ENCODE measurements at places on chromosomes 3 and 15. TPM values are rescaled to one million over a fixed set of nuclear protein-coding genes. Genes with fewer than 3 reads are reported as not detected.

GRCh38 chr15:76840830-76841460 lies 64.2 kb downstream of the SCAPER start:
- no peak overlapping the region for H3K27ac ChIP-seq
- no peak overlapping the region for H3K4me3 ChIP-seq
- H3K4me1 ChIP-seq: no peaks in the 10 kb centered on the region
- H3K27me3 ChIP-seq: no peaks in the 10 kb centered on the region

The STAB1 gene
- 39.2 TPM for total RNA-seq

DNA sequence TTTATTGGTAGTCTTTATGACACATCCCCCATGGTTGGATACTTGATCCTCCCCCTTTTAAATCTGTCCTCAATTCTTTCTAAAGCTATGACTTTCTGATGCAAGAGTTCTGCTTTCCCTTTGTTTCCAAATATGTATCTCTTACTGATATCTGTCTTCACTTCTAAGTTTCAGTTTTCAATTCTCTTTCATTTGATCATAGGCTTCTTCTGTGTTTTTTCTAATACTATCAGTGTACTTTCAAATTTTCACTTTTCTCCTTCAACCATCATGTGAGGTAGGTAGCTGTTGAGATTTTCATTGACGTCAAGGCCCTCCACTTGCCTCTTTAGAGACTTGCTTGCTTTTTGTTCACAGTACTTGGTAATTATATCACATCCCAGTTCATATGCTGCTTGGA lies 436.5 kb downstream of the CNTN4 start:
- H3K27ac ChIP-seq: no peak overlapping the region
- no peaks in the 10 kb centered on the region for H3K4me1 ChIP-seq
- no peak for DNase-seq

- DNase-seq: no peak
- H3K27ac ChIP-seq: no peak overlapping the region
- no peak overlapping the region for H3K4me3 ChIP-seq
- no peaks in the 10 kb centered on the region for H3K36me3 ChIP-seq
- H3K27me3 ChIP-seq: no peaks in the 10 kb centered on the region
These were observed 514.5 kb upstream of the DPPA4 start for GRCh38 chr3:109851854-109852253.

DNA sequence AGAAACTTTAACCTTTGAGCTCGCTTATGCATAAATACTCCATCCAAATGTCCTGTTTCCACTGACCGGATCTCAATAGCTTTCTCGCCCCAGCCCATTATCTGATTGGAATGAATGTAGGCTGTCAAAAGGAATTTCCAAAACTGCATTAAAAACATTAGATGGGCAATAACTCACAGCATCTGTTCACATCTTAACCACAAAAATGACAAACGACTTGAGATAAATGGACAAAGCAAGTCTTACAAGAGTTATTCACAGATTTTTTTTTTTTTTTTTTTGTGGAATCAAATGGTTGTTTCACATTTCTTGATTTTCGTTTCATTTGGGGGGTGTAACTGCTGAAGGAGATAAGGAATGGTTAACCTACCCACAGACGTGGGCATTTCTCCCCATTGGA lies 39.7 kb upstream of the SLC2A2 start:
- no peak overlapping the region for H3K4me3 ChIP-seq
- peaks cover 73% of the 10 kb centered on the region for H3K36me3 ChIP-seq
- no peaks in the 10 kb centered on the region for H3K4me1 ChIP-seq
- no peaks in the 10 kb centered on the region for H3K27me3 ChIP-seq

DNA sequence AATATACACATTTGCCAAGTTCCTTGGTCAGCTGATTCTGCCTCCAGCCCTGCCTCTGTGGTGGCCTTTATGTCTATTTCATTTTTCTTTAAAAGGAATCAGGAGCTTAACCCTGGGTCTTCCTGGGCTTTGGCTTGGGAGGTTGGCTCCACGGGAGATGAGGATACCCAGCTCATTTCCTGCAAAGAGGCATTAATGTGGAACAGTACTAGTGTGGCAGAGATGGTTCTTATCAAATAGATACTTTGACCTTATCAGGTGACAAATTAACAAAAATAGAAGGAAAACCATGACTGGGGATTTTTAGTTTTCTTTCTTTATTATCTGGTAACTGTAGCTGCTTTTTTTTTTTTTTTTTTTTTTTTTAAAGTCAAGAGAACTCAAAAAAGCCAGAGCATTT lies 42.8 kb downstream of the BBS4 start:
- peaks cover 77% of the 10 kb centered on the region for H3K36me3 ChIP-seq
- no peaks in the 10 kb centered on the region for H3K4me1 ChIP-seq
- DNase-seq: no peak
- no peak overlapping the region for H3K4me3 ChIP-seq

- H3K4me3 ChIP-seq: no peak overlapping the region
- H3K27me3 ChIP-seq: peaks cover 2% of the 10 kb centered on the region
- no peak for DNase-seq
- H3K36me3 ChIP-seq: no peaks in the 10 kb centered on the region
- H3K27ac ChIP-seq: no peak overlapping the region
- H3K4me1 ChIP-seq: no peaks in the 10 kb centered on the region
These were observed 222.6 kb downstream of the MECOM start for GRCh38 chr3:169440926-169441325.

- no peak overlapping the region for H3K27ac ChIP-seq
- DNase-seq: no peak
- no peak overlapping the region for H3K4me3 ChIP-seq
These were observed 80.2 kb downstream of the ADAMTS17 start for GRCh38 chr15:100261302-100262240.

The NLGN1 gene
- 0.94 TPM for total RNA-seq

DNA sequence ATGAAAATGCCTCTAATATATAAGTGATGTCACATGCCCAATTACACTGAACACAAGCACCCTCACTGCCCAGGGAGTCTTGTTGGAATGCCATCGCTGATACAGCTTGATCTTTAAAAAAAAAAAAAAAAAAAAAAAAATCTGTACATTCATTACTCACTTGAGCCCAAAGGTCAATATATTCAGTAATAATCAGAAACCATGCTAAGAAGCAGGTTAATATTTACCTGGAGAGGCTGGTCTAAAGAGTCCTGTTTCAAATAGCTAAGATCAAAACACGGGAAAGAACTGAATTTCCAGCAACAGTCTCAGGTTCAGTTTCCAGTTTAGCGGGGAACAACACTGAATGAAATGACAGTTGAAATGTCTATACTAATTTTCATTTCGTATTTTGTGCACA lies 109.9 kb downstream of the UACA start:
- no peak overlapping the region for H3K27ac ChIP-seq
- H3K4me1 ChIP-seq: no peaks in the 10 kb centered on the region
- no peak overlapping the region for H3K4me3 ChIP-seq
- no peaks in the 10 kb centered on the region for H3K27me3 ChIP-seq
- DNase-seq: no peak
- peaks cover 58% of the 10 kb centered on the region for H3K36me3 ChIP-seq

DNA sequence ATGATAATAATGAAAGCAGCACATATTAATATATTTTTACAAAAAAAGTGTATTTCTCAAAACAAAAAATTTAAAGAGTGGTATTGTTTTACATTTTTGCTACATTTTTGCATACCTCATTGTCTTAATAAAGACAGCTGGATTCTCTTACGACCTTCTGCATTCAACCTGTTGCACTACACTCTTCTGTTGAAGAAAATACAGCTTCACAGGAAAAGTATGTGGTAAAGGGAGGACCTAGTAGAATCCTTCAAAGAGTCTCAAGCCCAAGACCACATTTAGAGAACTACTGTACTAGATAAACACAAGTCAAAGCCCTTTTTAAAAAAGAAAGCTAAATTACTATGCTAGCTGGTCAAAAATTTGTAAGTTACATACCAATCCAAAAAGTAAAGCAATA lies 7.9 kb downstream of the ZNF280D start:
- no peak for DNase-seq
- H3K27ac ChIP-seq: no peak overlapping the region
- peaks cover 34% of the 10 kb centered on the region for H3K4me1 ChIP-seq

The ZIC1 gene
- 3.5 TPM for total RNA-seq

DNA sequence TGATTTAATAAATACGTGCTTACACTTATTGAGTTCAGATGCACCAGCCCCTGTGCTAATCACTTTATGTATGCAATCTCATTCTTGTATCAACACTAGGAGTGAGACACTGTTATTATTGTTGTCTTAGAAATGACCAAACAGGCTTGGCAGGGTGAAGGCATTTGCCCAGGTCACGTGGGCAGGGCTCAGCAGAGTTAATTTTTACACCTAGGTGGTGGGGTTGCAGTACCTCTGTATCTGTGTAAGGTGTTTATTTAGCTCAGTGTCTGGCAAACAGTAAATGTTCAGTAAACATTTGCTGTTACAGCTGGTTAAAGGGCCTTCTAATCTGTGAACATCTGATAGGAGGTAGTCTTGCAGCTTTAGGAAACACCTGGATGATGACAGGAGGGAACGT lies 200.0 kb downstream of the CACNA2D3 start:
- no peak for DNase-seq
- no peak overlapping the region for H3K4me3 ChIP-seq
- no peaks in the 10 kb centered on the region for H3K4me1 ChIP-seq
- H3K36me3 ChIP-seq: no peaks in the 10 kb centered on the region
- no peaks in the 10 kb centered on the region for H3K27me3 ChIP-seq
- no peak overlapping the region for H3K27ac ChIP-seq

- no peaks in the 10 kb centered on the region for H3K36me3 ChIP-seq
- no peaks in the 10 kb centered on the region for H3K27me3 ChIP-seq
- no peaks in the 10 kb centered on the region for H3K4me1 ChIP-seq
- DNase-seq: no peak
These were observed 57.1 kb upstream of the SSR3 start for GRCh38 chr3:156611870-156612494.

GRCh38 chr3:50264964-50265485 lies 3.9 kb upstream of the SEMA3B start:
- no peaks in the 10 kb centered on the region for H3K27me3 ChIP-seq
- no peaks in the 10 kb centered on the region for H3K36me3 ChIP-seq
- no peak overlapping the region for H3K4me3 ChIP-seq
- H3K4me1 ChIP-seq: peaks cover 50% of the 10 kb centered on the region
- no peak for DNase-seq

The ADIPOQ gene
- total RNA-seq: 0.97 TPM

The GPR160 gene
- total RNA-seq: 0.42 TPM

The SI gene
- total RNA-seq: not detected

GRCh38 chr15:83848315-83849050 lies 194.6 kb downstream of the ADAMTSL3 start:
- no peaks in the 10 kb centered on the region for H3K36me3 ChIP-seq
- peak overlapping the region; percentile 42 for H3K27ac ChIP-seq
- no peaks in the 10 kb centered on the region for H3K4me1 ChIP-seq
- DNase-seq: no peak
- H3K27me3 ChIP-seq: no peaks in the 10 kb centered on the region

DNA sequence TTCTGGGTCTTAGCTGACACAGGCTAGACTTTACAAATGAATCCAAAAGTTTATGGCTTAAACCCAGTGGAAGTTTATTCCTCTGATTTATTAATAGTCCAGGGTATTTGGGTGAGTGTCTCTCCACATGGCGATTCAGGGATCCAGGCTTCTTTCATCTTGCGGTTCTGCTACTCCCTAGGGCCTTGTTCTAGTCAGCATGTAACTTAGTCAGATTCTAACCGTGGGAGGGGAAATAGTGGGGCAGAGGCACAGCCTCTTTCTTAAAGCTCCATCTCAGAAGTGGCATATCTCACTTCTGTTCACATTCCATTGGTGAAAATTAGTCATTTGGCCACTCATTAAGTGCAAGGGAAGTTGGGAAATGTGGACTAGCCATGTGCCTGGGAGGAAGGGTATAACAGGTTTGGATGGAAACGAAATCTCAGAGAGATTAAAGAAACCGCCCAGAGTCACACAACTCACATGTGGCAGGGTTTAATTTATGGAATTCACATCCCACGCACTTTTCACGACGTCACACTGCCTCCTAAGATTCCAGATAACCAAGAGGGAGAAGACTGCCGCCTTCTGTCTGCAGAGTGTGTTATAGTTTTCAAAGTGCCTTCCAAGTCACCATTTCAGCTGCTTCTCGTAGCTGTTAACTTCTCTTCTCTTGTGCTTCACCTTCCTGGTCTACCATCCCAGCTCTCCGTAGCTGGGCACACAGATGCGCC lies 11.4 kb upstream of the RASGRF1 start:
- no peaks in the 10 kb centered on the region for H3K4me1 ChIP-seq
- H3K27ac ChIP-seq: no peak overlapping the region
- DNase-seq: no peak
- H3K4me3 ChIP-seq: no peak overlapping the region

- no peak overlapping the region for H3K27ac ChIP-seq
- DNase-seq: no peak
- no peaks in the 10 kb centered on the region for H3K36me3 ChIP-seq
- no peaks in the 10 kb centered on the region for H3K27me3 ChIP-seq
These were observed 85.2 kb upstream of the CHL1 start for GRCh38 chr3:111143-112069.

DNA sequence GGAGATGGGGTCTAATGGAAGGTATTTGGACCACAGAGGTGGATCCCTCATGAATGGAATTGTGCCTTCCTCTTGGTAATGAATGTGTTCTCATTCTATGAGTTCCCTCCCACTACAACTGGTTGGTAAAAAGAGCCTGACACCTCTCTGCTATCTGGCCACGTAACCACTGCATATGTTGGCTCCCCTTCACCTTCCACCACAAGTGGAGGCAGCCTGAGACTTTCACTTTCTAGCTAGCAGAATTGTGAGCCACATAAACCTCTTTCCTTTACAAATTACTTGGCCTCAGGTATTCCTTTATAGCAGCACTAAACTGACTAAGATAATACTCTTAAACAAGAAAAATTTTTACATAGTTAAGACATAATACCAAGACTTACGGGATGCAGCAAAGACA lies 155.3 kb downstream of the NR1I2 start:
- DNase-seq: no peak
- no peaks in the 10 kb centered on the region for H3K27me3 ChIP-seq
- H3K4me3 ChIP-seq: no peak overlapping the region
- H3K4me1 ChIP-seq: no peaks in the 10 kb centered on the region
- H3K27ac ChIP-seq: no peak overlapping the region
- H3K36me3 ChIP-seq: no peaks in the 10 kb centered on the region

- no peaks in the 10 kb centered on the region for H3K27me3 ChIP-seq
- peaks cover 17% of the 10 kb centered on the region for H3K4me1 ChIP-seq
- no peak overlapping the region for H3K4me3 ChIP-seq
- DNase-seq: peak; percentile 54
- H3K36me3 ChIP-seq: no peaks in the 10 kb centered on the region
- no peak overlapping the region for H3K27ac ChIP-seq
These were observed 40.9 kb upstream of the EPHB1 start for GRCh38 chr3:134753999-134754742.

DNA sequence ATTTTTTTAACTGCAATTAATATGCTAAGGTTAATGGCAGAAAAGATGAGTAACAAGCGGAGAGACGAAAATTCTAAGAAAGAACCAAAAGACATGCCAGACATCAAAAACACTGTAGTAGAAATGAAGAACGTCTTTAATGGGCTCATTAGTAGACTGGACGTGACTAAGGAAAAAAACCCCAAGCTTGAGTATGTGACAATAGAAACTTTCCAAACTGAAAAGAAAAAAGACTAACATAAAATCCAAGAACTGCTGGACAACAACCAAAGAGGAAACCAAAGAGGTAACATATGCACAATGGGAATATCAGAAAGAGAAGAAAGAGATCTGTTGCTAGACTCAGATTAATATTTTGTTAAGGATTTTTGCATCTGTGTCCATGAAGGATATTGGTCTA lies 94.6 kb upstream of the SETMAR start:
- no peaks in the 10 kb centered on the region for H3K4me1 ChIP-seq
- H3K27me3 ChIP-seq: no peaks in the 10 kb centered on the region
- no peak for DNase-seq
- no peak overlapping the region for H3K4me3 ChIP-seq

- H3K36me3 ChIP-seq: no peaks in the 10 kb centered on the region
- peaks cover 50% of the 10 kb centered on the region for H3K4me1 ChIP-seq
- peak overlapping the region; percentile 85 for H3K27ac ChIP-seq
- H3K27me3 ChIP-seq: no peaks in the 10 kb centered on the region
- no peak for DNase-seq
- H3K4me3 ChIP-seq: no peak overlapping the region
These were observed 78.7 kb downstream of the LPP start for GRCh38 chr3:188232656-188233055.

Measured in psoas muscle (tissue), 8 donors.